A549 treated with ZK216348 at 1 μM for 4 hours (cell line): ENCODE measurements at places on chromosomes 2 and 18. TPM values are rescaled to one million over a fixed set of nuclear protein-coding genes. Genes with fewer than 3 reads are reported as not detected.

The LRRTM1 gene
- total RNA-seq, result not detected in 5 replicates

The PARD3B gene
- total RNA-seq, result 0.73 to 1.1 TPM (median 0.85 TPM) in 5 replicates

The LHCGR gene
- total RNA-seq, result not detected in 5 replicates

The MC5R gene
- not detected in 5 replicates for total RNA-seq

The NEU4 gene
- 0.19 to 0.41 TPM (median 0.23 TPM) in 5 replicates for total RNA-seq

The IL1R2 gene
- 0.61 to 1.1 TPM (median 0.69 TPM) in 5 replicates for total RNA-seq

The KYNU gene
- total RNA-seq, result 250 to 331 TPM (median 273 TPM) in 5 replicates
